Stromal cell of bone marrow (primary cell): ENCODE measurements at places on chromosomes 4 and X.

DNA sequence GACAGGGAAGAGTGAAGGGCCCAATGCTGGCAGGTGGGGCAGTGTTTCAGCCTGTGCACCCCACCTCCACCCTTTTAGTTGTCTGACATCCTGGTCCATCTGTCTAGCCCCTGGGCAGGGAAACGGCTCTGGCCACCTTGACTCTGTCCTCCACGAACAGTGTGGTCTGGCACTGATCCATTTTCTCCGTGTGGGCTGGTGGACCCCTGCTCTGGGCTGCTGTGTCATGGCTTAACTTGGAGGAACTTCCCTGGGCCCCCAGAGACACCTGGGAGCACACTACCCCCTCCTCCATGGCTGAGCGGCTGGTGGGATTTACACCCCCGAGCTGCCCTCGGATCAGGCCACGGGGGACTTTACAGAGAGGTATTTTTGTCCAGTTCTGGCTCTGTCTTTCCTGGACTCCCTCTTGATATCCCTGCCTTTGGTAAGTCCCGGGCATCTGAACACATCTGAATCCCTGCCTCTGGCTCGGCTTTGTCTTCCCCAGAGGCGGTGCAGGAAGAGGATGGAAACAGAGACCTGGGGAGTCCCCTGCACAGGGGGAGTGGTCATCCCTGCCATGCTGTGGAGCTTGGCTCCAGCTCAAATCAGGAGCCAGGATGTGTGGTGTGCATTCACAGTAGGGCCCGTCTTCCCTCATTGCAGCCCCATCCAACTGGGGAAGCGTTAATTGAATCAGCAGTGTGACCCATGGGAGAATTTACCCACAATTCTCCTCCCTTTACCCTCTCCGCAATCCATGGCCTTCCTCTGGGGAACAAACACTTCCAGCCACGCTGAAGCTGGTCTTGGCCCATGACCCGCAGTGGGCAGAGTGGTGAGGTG is 6.3 kb upstream of the NKX1-1 start:
- no peak for DNase-seq

DNA sequence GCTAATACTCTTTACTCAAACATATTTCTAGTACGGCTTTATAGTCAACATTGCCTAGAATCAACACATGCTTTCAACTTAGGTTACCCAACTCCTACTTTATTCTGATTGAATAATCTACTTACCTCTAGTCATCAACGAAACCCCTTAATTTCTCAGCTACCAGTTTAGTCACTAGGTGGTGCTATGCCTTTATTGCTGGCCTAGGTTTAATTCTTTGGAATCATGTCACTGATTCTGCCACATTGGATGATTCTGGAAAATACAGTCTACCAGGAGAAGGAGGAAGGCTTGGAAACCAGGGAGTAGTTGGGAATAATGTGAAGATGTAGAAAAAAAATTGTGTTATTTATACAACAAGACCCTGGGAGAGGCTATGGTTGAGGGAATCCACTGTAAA is 167.7 kb downstream of the DCAF12L2 start:
- no peak for DNase-seq

- no peak for DNase-seq
Observed at GRCh38 chr4:100633269-100633668, 115.4 kb upstream of the EMCN start.

DNA sequence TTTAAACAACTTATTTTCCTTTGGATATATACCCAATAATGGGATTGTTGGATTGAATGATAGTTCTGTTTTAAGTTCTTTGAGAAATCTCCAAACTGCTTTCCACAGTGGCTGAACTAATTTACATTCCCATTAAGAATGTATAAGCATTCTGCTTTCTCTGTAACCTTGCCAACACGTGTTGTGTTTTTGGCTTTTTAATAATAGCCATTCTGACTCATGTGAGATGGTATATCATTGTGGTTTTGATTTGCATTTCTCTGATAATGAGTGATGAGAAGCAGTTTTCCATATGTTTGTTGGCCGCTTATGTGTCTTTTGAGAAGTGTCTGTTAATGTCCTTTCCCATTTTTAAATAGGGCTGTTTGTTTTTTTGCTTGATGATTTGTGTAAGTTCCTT is 155.6 kb upstream of the PITX2 start:
- DNase-seq = no peak

DNA sequence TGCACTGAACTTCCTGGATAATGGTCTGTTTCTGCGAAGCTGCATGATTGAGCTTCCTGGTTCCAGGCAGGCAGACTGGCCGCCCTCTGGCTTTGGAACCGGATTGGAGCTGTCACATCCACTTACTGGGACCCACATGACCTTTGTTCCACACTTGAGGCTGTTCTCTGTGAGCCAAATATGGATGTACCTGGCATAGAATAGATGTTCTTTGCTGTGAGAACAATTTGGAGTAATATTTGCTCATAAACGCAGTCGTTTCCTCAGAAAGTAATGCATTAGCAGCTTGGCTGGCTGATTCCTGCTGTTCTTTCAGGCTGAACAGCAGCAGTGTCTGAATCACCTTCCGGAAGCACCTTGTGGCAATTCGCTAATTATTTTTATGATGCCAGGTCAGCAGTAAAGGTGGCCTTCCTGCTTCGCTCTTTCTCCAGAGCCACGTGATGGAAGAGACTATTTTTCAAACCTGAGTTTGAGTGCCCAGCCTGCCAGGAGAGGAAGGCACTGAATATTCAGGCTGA is 78.1 kb upstream of the BOD1L1 start:
- DNase-seq = no peak

- DNase-seq = no peak
Observed at GRCh38 chr4:144687466-144687865, 41.5 kb downstream of the HHIP start.

DNA sequence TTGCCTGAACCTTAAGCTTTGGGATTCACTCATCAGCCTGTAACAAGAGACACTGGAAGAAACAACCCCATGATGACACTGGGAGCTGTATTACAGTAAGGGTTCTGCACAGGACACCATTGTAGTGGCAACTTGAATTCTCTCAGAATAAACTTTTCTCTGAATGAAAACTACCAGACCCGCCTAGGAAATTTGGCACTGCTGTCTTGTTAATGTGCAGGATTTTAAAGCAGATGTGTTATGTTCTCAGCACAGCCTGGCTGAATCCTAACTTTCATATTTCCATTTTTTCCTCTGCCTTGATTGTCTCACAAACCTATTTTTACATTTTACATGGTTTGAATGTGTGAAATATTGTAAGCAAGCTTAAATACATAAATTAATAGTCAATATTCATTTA is 253.6 kb downstream of the UNC5C start:
- DNase-seq = no peak

DNA sequence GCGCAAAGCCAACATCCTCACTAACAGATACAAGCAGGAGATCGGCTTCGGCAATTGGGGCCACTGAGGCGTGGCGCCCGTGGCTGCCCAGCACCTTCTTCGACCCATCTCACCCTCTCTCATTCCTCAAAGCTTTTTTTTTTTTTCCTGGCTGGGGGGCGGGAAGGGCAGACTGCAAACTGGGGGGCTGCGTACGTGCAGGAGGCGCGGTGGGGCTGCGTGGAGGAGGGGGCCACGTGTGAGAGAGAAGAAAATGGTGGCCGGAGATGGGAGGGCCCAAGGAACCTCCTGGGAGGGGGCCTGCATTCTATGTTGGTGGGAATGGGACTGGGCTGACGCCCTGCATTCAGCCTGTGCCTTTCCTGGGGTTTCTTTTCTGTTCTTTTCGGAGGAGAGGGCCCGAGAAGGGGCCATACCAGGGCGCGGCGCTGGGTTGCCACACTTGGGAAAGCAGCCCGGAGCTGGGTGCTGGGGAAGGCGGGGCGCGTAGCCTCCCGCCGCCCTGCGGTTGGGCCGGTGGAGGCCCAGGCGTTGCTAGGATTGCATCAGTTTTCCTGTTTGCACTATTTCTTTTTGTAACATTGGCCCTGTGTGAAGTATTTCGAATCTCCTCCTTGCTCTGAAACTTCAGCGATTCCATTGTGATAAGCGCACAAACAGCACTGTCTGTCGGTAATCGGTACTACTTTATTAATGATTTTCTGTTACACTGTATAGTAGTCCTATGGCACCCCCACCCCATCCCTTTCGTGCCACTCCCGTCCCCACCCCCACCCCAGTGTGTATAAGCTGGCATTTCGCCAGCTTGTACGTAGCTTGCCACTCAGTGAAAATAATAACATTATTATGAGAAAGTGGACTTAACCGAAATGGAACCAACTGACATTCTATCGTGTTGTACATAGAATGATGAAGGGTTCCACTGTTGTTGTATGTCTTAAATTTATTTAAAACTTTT is 4.5 kb downstream of the MID1IP1 start:
- DNase-seq = peak; percentile 59

- DNase-seq = no peak
Observed at GRCh38 chr4:110780538-110780937, 157.7 kb upstream of the PITX2 start.
